Hippocampal formation (tissue), 2 donors: ENCODE measurements at places on chromosomes 12 and 14.

DNA sequence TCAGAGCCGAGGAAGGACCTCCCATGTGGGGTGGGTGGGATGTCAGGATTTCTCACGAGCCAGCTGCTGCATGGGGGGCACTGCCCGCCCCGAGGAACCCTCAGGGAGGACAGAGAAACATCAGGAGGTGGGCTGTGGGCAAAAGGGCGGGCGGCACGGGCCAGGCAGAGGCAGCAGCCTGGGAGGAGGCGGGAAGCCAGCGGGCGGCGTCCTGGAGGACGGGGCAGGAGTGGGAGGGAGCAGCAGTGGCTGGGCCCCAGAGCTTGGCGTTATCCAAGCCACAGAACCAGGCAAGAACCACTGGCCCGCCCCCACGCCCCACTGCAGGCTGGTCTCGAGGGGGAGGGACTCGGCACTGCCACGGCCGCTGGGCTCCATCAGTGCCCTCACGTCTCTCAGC is 2.4 kb downstream of the C14orf180 start:
- DNase-seq = no peak

DNA sequence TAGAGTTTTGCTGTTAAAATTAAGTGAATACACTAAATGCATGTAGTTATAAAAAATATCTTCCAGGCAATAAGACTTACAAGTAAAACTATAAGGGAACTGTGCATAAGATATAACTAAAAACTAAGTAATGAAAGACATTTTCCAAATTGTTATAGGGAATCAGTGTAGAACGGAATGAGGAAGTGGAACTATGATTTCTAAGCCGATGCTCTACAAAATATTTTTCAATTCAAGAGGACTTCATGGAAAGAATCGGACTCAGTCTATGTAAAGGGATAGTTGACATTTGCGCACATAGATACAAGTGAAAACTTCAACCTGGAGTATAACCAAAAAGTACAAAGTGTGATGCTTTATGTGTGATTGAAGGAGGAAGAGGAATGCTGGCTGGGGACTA is 40.1 kb upstream of the KIF21A start:
- DNase-seq = no peak

DNA sequence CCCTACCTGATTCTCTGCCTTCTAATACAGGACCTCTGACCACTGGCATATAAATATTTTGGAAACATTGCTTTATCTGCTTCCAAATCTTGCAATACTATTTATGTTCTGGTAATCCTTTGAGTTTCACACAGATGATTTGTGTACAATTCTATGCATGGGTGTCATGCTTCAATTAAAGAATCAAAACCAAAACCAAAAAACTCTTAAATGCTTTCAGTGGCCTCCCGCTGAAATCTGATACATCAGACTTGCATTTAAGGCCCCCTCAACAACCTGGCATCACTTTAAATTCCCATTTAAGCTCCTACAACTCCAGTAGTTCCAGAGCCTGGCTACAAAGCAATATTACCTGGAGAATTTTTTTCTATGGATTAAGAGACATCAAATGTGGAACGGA is 221.7 kb upstream of the NAV3 start:
- no peak for DNase-seq

GRCh38 chr12:24044941-24045703 is 95.7 kb upstream of the SOX5 start:
- DNase-seq = no peak

DNA sequence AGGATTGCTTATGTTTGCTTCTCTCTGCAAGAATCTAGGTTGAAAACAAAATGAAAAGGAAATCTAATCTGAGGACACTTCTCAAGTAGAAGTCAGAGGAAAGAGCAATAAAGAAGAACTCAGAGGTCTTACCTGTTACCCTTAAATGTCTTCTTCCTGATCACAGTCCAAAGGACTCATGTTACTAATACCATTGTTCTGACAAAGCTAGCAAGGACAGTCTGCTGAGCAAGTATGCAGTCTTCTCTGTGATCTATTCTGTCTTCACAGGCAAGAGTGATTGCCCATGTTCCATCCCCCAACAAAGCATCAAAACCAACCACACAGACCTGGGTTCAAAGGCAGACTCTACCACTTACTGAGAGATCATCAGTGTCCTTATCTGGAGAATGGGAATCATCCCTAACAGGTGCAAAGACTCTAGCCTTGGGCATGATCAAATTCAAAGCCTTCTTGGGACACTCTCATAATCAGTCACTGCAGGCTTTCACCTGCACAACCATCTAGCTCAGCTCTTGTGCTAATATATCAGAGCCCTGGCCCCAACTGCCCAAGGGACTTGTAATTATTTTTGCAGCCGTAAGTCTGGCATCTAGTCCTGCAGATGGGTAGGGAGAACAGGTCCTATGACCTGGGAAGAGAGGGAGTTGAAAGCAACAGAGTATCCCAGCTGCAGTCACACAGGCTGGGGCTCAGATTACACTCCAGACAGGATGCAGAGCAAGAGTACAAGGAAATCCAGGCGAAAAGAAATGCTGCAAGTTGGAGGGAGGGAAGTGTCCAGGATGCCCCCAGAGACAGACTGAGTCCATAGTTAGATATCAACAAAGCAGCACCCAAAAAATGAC is 97.9 kb upstream of the NUDT4 start:
- DNase-seq = no peak

- no peak for DNase-seq
Measured at GRCh38 chr14:96588410-96589257, 86.5 kb downstream of the PAPOLA start.

GRCh38 chr14:99120526-99121318 is 151.3 kb downstream of the BCL11B start:
- no peak for DNase-seq

- DNase-seq = no peak
Measured at GRCh38 chr14:77065851-77066577, 32.0 kb upstream of the CIPC start.

GRCh38 chr12:3202096-3202495 is 124.9 kb downstream of the TSPAN9 start:
- no peak for DNase-seq

GRCh38 chr12:130916241-130916911 is 37.3 kb upstream of the ADGRD1 start:
- DNase-seq = peak; percentile 56

- no peak for DNase-seq
Measured at GRCh38 chr12:31205054-31205453, 120.9 kb downstream of the SINHCAF start.

GRCh38 chr14:105700622-105701288 is 174.4 kb downstream of the TMEM121 start:
- DNase-seq = no peak

DNA sequence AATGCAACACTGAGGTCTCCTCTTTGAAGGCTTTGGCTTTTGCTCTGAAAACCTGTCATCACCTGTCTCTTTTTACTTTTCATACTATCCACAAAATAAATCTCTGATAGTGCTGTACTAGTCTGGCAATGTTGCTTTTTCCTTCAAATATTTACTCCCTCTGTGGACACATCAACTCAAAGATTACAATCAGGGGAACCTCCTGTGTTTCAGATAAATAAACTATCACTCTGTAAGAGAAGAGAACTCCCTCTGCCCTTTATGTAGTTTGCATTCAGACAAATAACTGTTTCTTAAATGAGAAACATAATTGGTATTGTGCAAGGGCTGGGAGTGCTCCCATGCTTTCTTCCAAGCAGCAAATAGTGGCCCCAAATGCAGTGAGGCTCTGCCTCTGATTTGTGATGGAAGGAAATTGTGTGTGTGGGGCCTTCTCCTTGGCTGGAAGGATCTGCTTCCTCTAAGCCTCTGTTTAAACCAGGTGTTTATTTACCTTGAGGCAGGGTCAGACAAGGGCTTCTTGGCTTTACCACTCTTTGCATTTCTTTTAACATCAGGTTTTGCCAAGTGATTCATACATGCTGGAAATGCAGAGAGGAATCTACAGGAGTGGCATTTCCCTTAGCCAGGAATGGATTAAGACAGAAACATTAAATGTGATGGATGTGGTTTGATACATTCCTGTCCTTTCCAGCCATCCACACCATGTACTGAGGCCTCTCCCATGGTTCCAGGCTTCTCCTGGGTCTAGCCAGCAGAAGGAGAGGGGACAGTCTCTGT is 69.0 kb downstream of the AKAP6 start:
- no peak for DNase-seq

GRCh38 chr12:87469295-87469694 is 559.9 kb downstream of the C12orf50 start:
- no peak for DNase-seq

GRCh38 chr14:76138119-76138757 is 13.5 kb upstream of the GPATCH2L start:
- DNase-seq = no peak

GRCh38 chr12:19220205-19220604 is 90.7 kb downstream of the PLEKHA5 start:
- no peak for DNase-seq

DNA sequence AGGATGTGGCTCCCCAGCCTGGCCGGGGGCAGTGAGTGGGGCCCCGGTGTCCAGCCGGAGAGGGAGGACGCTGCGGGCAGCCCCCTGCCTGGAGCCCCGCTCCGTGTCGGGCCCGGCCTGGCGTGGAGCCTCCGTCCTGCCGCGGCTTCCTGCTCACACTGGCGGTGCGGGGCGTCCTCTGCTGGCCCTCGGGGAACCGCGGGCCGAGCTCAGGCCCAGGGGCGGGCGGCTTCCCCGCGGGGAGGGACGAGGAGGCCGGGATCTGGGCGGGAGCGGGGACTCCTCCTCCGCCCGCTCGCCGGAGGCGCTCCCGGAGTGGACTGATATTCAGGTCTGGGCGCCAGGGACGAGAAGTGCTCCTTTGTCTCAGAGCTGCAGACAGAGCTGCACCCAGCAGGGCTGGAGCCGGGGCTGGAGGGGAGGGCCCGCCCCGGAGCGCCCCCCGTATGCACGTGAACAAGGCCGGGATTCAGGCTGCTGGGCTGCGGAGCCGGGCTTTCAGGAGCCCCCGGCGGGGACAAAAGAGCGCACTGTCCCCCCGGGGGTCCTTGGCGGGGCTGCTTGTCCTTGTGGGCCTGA is 2.2 kb downstream of the MMP17 start:
- peak; percentile 78 for DNase-seq

DNA sequence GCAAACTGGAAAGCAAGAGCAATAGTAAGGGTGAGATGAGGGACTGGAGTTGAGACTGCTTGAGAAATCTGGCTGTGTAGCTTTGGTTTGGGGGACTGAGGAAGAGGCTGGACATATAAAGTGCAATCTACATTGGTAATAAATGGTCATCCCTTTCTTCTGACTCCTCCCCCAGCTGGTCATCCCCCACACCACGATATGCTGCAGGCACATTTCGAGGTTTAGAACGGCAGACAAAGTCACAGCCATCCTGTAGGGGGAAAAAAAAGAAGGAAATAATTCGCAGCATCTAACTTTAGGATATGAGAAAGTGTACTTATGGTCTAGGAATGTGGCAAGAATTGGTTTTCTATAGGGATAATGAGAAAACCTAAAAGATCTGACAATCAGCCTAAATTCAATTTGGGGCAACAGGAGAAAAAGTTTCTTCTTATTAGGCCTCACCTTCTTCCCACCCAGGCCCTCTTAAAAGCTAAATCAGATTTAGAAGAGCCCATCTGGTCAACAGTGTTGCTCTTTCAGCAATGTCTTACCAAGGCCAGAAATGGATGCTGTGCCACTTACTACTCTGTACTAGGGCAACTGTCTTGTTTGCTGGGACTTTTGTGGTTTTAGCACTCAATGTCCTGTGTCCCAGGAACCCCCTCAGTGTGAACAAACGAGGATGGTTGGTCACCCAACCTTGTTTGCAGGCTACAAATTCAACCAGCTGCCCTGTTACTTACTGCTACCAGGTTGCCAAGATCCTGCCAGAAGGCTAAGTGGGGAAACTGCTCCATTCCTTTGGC is 7.6 kb downstream of the M6PR start:
- DNase-seq = no peak

- no peak for DNase-seq
Measured at GRCh38 chr14:89626233-89626806, 209.3 kb upstream of the FOXN3 start.

DNA sequence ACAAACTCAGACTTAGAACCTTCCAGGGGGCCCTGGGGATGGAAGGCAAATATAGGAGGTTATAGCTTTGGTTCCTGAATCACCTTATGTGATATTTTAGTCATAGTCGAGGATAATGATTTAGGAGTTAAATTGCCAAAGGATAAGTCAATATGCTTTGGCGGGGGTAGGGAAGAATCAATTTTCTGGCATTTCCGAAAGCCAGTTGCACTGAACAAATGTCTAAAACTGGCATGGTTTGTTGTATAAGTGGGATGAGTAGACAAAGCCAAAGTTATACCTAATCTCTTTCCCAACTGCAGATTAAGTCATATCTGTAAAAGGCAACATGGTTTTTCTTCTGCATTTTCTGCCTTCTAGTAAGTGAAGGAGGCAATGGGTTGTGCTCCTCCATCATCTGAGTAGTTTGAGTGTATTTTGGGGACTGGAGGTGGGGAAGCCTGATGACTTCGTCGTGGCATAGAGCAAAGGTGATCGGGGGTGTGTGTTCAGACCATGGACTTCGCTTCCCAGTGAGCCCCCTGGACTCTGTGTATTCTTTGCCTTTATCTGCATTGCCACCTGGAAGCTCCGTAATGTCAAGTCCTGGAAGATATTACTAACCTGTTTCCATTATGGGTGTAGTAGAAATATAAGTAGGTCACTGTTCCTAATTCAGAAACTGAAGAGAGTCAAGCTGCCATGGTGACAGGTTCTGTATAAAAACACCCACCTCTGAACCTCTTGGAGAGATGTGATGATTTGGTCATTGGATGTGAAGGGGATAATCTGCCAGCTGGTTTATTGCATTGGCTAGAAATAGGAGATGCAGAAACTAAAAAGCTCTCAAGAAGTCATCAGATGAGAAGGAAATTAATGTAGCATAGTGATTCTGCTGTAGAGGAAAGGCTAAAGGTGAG is 24.5 kb downstream of the PPFIBP1 start:
- no peak for DNase-seq

DNA sequence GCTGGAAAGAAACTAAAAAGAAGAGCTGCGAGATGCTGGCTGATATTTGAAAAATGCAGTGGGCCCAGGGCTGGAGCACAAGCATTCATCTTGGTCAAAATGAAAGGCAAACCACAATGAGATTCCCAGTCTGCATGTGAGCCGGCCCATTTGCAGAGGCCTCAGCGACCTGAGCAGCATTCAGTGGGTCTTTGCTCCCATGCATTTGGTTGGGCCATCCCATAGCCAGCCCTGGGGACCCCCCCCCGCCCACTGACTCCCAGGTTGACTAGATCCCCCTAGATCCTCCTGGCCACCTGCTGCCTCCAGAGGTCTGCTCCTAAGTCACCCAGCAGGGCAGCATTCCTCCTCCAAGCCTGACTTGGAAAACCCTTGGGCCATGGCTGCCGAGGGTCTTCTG is 59.8 kb downstream of the PRMT8 start:
- DNase-seq = no peak

DNA sequence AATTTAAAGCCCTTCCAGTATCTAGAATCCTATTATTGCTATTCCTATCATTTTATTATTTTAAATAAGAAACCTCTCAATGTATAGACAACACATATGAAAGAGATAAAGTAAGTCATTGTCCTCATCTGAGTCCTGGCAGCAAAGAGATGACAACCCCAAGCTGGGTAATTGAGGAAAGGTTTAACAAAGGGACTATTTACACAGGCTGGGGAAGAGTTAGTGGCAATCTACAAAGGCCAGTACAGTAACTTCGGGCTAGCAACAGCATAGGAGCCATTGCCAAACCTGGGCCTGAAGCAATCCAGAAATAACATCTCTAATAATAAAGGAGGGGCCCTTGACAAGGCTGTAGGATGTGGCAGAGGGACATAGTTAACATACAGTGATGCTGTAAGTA is 11.2 kb downstream of the PDE6H start:
- DNase-seq = no peak
